ENCODE measurements at places on chromosomes 3 and 15. TPM values are rescaled to one million over a fixed set of nuclear protein-coding genes. Genes with fewer than 3 reads are reported as not detected.

The BOC gene
- total RNA-seq = not detected

The BFSP2 gene
- not detected for total RNA-seq

The LYZL4 gene
- not detected for total RNA-seq

The SCAANT1 gene
- not detected for total RNA-seq

The CHCHD4 gene
- total RNA-seq = 3.3 TPM

The ZBTB47 gene
- total RNA-seq = 1.8 TPM

The LRRN1 gene
- total RNA-seq = 0.12 TPM

The NUP210 gene
- total RNA-seq = 150 TPM

DNA sequence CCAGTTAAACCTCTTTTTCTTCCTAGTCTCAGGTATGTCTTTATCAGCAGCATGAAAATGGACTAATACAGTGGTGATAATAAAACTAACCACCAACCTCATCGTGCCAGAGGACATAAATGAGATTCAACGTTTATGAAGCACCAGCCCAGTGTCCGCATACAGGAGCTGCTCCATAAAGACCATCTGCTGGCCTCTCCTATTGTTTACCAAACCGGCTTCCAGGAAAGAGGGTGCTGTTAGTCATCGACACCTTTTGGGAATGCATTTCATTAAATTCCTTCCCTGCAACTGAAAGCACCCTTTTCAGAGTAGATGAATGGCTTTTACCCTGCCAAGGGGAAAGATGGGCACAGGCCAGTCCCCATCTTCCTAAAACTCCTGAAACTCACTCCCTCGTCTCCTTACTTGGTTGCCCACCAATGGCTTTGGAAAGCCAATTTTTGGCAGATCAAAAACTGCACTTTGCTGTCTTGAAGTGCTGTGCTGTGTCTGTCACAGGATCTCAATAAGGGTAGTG lies 122.1 kb downstream of the AQP9 start:
- no peak overlapping the region for H3K4me3 ChIP-seq
- no peak overlapping the region for H3K27ac ChIP-seq
- DNase-seq = no peak
- no peaks in the 10 kb centered on the region for H3K27me3 ChIP-seq
- no peaks in the 10 kb centered on the region for H3K36me3 ChIP-seq

- no peak overlapping the region for H3K27ac ChIP-seq
- peaks cover 5% of the 10 kb centered on the region for H3K4me1 ChIP-seq
- peaks cover 4% of the 10 kb centered on the region for H3K27me3 ChIP-seq
- H3K4me3 ChIP-seq = no peak overlapping the region
These were observed 4.8 kb upstream of the ARPIN start for GRCh38 chr15:89917442-89918101.

- no peak for DNase-seq
- peaks cover 45% of the 10 kb centered on the region for H3K4me1 ChIP-seq
- no peaks in the 10 kb centered on the region for H3K27me3 ChIP-seq
These were observed 101.9 kb downstream of the KLHL25 start for GRCh38 chr15:85692873-85693272.

- no peaks in the 10 kb centered on the region for H3K4me1 ChIP-seq
- H3K27me3 ChIP-seq = no peaks in the 10 kb centered on the region
- no peak for DNase-seq
- no peak overlapping the region for H3K4me3 ChIP-seq
These were observed 42.1 kb downstream of the CORO2B start for GRCh38 chr15:68620721-68621527.

- H3K4me3 ChIP-seq = no peak overlapping the region
- H3K27ac ChIP-seq = no peak overlapping the region
- no peaks in the 10 kb centered on the region for H3K36me3 ChIP-seq
- no peak for DNase-seq
These were observed 144.7 kb downstream of the CNTN3 start for GRCh38 chr3:74469713-74470112.

- H3K4me3 ChIP-seq = no peak overlapping the region
- no peaks in the 10 kb centered on the region for H3K4me1 ChIP-seq
- H3K27ac ChIP-seq = no peak overlapping the region
- no peak for DNase-seq
- no peaks in the 10 kb centered on the region for H3K36me3 ChIP-seq
These were observed 175.1 kb downstream of the SHQ1 start for GRCh38 chr3:72673011-72673771.

DNA sequence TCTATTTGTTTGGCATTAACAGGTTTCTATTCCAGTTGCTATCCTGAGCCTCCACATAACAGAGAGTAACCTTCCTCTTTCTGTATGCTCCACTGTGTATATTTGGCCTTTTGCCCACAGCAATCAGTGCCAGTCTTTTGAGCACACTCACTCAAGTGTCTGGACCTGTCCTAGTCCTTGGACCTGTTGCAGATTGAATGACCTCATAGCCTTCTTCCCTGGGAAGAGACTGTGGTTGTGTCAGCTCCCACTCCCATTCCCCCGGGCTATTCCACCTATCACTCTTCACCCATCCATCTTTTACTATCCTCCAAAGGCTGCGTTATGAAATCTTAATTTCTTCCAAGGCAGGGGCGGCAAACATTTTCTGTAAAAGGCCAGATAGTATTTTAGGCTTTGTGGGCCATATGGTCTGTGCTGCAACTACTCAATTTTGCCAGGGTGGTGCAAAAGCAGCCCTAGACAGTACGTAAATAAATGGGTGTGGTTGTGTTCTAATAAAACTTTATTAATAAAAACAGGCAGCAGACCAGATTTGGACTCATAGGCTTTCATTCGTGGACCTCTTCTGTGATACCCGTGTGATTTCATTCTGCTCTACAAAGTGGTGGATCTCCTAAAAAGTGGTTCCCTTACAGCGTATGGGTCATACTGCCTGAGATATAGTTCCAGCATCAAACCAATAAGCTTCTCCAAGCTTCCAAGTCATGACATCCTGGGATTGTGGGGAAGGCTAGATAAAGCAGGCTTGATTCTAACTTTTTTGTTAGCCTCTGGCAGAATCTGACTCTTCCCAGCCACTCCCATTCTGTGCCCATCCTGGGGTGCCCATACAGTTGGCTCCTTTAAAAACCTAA lies 57.4 kb downstream of the CDAN1 start:
- no peak for DNase-seq
- no peak overlapping the region for H3K27ac ChIP-seq
- H3K4me1 ChIP-seq = no peaks in the 10 kb centered on the region
- H3K4me3 ChIP-seq = no peak overlapping the region

DNA sequence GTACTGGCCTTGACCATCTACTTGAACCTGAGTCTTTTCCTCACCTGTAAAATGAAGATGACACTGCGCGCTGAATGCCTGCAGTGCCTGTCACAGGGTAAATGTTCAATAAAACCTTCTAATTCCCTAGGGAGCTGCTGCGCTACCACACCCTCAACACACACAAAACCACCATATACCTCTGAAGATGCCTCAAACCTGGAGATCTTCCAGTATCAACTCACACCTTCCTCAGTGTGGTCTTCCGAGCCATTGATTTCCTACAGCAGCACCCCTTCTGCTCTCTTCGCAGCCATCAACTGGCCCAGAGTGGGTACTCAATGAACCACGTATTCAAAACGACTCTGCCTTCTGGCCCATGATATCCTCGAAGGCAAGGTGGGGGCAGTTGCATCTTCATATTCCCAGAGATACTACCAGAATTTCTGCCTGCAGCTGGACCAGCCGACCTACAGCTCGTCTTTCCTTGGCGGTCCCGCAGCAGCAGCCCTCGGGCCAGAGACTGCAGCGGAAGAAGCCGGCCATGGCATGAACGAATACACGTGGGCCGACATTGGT lies 695 bp downstream of the RPL32 start:
- peak overlapping the region; percentile 92 for H3K27ac ChIP-seq
- no peaks in the 10 kb centered on the region for H3K27me3 ChIP-seq
- DNase-seq = no peak
- H3K36me3 ChIP-seq = peaks cover 28% of the 10 kb centered on the region

GRCh38 chr3:14943042-14943441 lies 4.3 kb upstream of the NR2C2 start:
- no peak for DNase-seq
- no peak overlapping the region for H3K4me3 ChIP-seq
- H3K36me3 ChIP-seq = no peaks in the 10 kb centered on the region
- no peaks in the 10 kb centered on the region for H3K27me3 ChIP-seq

- no peaks in the 10 kb centered on the region for H3K36me3 ChIP-seq
- DNase-seq = no peak
- no peaks in the 10 kb centered on the region for H3K4me1 ChIP-seq
- H3K27me3 ChIP-seq = no peaks in the 10 kb centered on the region
- H3K4me3 ChIP-seq = no peak overlapping the region
These were observed 212.8 kb downstream of the EPHA3 start for GRCh38 chr3:89320186-89320585.

DNA sequence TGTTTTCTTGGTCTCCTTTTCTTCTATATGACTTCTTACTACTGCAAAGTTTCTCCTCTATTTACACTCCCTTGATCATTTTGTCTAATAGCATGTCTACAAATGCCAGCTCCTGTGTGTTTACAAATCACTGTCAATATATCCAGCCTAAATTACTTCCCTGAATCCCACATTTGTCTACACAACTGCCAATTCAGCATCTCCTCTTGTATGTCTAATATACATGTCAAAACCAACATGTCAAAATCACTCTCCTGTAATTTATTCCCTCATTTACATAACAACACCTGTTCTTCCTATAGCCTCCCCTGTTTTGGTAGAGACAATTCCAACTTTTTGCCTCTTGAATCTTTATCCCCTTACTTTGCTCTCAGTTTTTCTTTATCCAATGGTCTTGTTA lies 359.3 kb downstream of the PLOD2 start:
- H3K4me1 ChIP-seq = no peaks in the 10 kb centered on the region
- DNase-seq = no peak
- no peaks in the 10 kb centered on the region for H3K36me3 ChIP-seq
- H3K27ac ChIP-seq = no peak overlapping the region

All from naive thymus-derived CD4-positive, alpha-beta T cell (primary cell).